ENCODE measurements at places on chromosomes 2 and 18.
A peak's percentile ranks its signal among the peaks of the same experiment; 100 is the strongest.

GRCh38 chr18:59514203-59514602 lies 155.1 kb upstream of the LMAN1 start:
- DNase-seq = peak; percentile 33
- no peak overlapping the region for H3K27ac ChIP-seq
- H3K4me3 ChIP-seq = no peak overlapping the region
- peaks cover 3% of the 10 kb centered on the region for H3K4me1 ChIP-seq
- no peaks in the 10 kb centered on the region for H3K27me3 ChIP-seq

DNA sequence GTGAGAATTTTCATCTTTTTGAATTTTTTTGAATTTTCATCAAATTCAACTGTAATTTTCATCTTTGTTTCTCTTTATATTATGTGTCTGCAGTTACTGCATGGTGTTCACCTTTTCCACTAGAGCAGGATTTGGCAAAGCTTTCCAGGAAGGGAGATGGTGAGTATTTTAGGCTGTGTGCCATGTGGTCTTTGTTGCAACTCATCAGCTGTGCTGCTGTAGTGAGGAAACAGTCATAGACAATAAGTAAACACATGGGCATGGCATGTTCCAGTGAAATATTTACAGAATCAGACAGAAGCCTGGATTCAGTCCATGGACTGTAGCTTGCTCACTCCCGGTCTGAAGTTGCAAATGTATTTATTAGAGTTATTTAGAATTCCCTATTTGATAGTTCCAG lies 120.4 kb downstream of the DCDC2C start:
- no peaks in the 10 kb centered on the region for H3K36me3 ChIP-seq
- no peaks in the 10 kb centered on the region for H3K27me3 ChIP-seq
- H3K4me3 ChIP-seq = no peak overlapping the region
- no peak overlapping the region for H3K27ac ChIP-seq
- H3K4me1 ChIP-seq = no peaks in the 10 kb centered on the region

- no peaks in the 10 kb centered on the region for H3K36me3 ChIP-seq
- H3K27me3 ChIP-seq = no peaks in the 10 kb centered on the region
- no peak overlapping the region for H3K4me3 ChIP-seq
- peaks cover 27% of the 10 kb centered on the region for H3K4me1 ChIP-seq
These were observed 214.7 kb downstream of the KLHL29 start for GRCh38 chr2:23599667-23600066.

DNA sequence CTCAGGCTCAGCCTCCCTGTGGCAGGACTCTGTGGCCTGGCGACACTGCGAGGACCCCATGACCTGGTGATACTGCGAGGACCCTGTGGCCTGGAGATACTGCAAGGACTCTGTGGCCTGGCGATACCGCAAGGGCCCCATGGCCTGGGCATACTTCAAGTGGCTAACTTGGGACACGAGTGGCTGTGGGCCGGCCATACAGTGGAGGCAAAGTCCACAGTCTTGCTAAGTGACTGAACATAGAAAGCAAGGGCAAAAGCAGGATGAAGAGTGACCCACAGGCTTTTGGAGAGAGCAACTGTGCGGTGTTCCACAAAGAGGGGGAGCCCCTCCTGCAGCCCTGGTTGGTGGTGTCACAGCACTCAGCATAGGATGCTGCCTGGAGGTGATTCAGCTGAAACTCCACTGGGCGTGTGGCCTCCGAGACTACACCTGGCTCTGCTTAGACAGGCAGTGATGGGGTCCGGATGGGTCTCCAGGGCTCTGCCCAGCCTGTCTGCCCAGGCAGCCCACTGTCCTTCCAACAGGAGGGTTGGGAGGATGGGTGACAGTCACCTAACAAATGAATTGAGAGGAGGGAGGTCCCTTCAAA lies 691.0 kb upstream of the HS6ST1 start:
- no peak overlapping the region for H3K4me3 ChIP-seq
- H3K4me1 ChIP-seq = no peaks in the 10 kb centered on the region
- DNase-seq = no peak

DNA sequence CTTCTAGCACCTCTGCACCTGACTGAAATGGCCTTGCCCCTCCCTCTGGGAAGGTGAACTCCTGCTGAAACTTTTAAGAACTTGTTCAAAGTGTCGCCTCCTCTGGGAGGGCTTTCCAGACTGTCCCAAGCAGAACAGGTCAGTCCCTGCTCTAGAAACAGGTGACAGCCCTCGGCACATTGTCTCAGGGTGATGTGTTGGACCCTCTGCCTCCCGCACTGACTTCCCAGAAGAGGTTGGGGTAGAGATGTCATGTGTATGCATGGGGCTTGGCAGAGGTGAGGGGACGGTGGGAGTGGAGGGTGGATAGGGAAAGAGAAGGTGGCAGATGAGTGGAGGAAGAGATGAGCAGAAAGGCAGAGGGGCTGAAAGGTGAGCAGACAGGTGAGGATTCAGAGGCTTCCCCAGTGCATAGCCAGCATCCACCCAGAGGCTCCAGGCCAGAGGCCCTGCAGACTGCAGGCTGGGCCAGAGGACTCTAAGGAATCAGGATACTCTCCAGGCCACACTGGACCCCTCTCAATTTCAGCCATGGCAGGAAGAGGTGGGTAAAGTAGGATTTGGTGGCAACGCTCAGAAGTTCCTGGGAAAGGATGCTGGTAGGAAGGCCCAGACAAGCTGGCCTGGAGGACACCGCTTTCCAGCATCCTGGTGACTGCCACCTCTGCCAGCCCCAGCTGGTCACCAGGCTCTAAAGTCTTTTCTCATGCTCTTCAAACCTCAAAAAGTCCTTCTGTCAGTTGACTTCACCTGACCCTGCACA lies 24.8 kb upstream of the TNS1 start:
- H3K4me1 ChIP-seq = peaks cover 14% of the 10 kb centered on the region
- H3K4me3 ChIP-seq = no peak overlapping the region
- peaks cover 14% of the 10 kb centered on the region for H3K27me3 ChIP-seq
- no peak overlapping the region for H3K27ac ChIP-seq

DNA sequence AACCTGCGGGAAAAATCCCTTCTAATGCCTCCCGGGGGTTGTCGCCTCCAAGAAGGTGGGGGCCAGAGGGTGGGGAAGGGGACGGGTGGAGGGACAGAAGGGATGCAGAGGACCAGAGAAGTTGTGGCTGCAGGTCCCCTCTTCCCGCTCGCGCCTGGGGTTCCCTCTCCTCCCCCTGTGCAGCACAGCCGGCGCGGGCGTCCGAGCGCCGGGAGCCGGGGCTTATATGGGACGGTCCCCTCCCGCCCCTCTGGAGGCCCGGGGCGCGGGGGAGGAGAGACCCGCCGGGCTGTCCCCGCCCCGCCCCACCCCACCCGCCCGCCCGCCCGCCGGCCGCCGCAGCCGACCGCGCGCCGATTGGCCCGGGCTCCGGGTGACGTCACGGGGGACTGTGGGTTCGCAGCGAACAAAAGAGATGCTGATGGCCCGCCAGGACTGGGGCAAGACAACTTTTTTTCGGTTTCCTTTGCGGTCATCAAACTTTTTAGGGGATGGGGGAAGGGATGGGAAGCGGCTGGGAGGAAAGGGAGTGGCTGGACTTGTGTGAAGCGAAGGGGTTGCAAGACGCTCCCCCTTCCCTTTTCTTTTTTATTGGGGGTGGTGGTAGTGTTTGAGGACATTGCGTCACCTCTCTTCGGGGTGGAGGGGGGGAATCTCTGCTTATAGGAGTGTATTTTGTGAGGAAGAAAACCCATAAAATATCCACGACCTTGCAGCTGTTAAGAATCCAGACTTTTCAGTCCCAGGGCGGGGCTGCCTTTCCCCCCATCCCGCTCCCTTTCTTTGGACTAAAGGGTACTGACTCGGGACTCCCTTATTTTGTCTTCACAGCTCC lies at the start of gene FN1:
FN1 (minus strand) TSS at position 199 of the 835 bp plus-strand sequence. CDS start 266 bp downstream, outside the sequence.
- peak within 1 kb of the TSS; percentile 82 for H3K27ac ChIP-seq
- H3K27me3 ChIP-seq = peaks cover 6% of the 10 kb centered on the region
- peak within 1 kb of the TSS; percentile 61 for H3K4me3 ChIP-seq
- no peaks in the 10 kb centered on the region for H3K36me3 ChIP-seq
- peak; percentile 96 for DNase-seq

- no peak overlapping the region for H3K27ac ChIP-seq
- H3K36me3 ChIP-seq = no peaks in the 10 kb centered on the region
- H3K4me1 ChIP-seq = no peaks in the 10 kb centered on the region
- H3K4me3 ChIP-seq = no peak overlapping the region
- no peak for DNase-seq
These were observed 112.0 kb downstream of the QPCT start for GRCh38 chr2:37456479-37456878.

DNA sequence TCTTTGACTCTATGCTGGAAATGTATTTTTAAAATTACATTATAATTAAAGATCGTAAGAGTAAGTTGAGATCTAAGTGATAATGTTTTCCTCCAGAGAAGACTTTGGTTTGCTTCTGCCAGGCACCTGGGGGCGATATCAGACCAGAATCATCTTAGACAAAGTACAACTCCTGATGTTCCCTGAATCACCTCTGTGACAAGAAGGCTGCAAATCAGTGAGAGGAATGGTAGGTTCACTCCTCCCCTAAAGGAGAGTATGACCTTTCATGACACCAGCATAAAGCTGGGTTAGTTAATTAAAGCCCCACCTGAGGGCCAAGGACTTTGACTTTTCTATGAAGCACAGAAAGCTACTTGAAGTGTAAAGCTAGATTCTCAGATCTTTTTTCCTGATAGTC lies 114.4 kb upstream of the DTNA start:
- no peaks in the 10 kb centered on the region for H3K36me3 ChIP-seq
- no peaks in the 10 kb centered on the region for H3K27me3 ChIP-seq
- DNase-seq = peak; percentile 40
- no peak overlapping the region for H3K27ac ChIP-seq

DNA sequence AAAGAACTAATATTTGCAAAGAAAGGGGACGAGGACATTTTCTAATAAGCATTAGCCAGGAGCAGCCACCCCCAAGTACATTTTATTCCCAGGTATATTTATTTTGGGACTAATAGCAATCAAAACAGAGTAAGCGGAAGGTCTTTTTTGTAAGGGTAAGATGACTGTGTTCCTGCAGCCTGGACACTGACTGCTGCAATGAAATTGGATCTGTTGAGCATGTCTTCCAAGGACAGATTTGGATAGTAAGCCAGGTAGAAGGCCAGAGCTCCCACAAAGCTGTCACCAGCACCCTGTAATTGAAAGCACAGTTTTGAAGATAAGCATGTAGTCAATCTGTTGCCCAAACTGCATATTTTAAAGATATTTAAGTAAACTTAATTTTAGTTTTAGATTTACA lies 10.0 kb downstream of the MRPL33 start:
- H3K4me1 ChIP-seq = no peaks in the 10 kb centered on the region
- H3K27ac ChIP-seq = no peak overlapping the region
- no peak for DNase-seq
- no peaks in the 10 kb centered on the region for H3K27me3 ChIP-seq
- H3K36me3 ChIP-seq = no peaks in the 10 kb centered on the region
- no peak overlapping the region for H3K4me3 ChIP-seq

GRCh38 chr2:75716406-75716805 lies 5.7 kb upstream of the GCFC2 start:
- no peaks in the 10 kb centered on the region for H3K4me1 ChIP-seq
- no peak overlapping the region for H3K4me3 ChIP-seq
- DNase-seq = no peak
- H3K36me3 ChIP-seq = no peaks in the 10 kb centered on the region
- H3K27me3 ChIP-seq = no peaks in the 10 kb centered on the region

DNA sequence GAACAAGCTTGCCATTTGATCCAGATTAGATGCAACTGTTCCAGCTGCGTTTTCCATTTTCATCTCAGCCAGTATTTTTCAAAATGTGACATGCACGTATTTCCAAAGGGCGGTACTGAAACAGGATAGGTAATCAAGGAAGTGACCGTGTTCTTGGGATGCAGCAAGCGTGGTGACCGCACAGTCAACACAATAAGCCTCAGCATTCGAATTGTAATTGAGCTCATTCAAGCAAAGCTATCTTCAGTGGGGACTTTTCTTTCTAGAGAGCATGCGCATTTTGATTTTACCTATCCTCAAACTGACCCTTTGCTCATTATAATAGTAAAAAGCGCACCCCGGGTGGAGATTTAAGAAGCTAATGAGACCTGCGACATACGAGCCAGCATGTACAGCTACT lies 3.4 kb upstream of the ALPP start:
- no peak overlapping the region for H3K27ac ChIP-seq
- no peaks in the 10 kb centered on the region for H3K27me3 ChIP-seq
- H3K4me3 ChIP-seq = no peak overlapping the region
- no peaks in the 10 kb centered on the region for H3K4me1 ChIP-seq

- H3K4me1 ChIP-seq = no peaks in the 10 kb centered on the region
- no peak for DNase-seq
- no peak overlapping the region for H3K4me3 ChIP-seq
- H3K27ac ChIP-seq = no peak overlapping the region
These were observed 13.3 kb downstream of the TUBB6 start for GRCh38 chr18:12321333-12321732.

GRCh38 chr2:147800316-147800715 lies 44.5 kb upstream of the ACVR2A start:
- H3K27me3 ChIP-seq = no peaks in the 10 kb centered on the region
- H3K4me1 ChIP-seq = peaks cover 6% of the 10 kb centered on the region
- no peaks in the 10 kb centered on the region for H3K36me3 ChIP-seq
- no peak overlapping the region for H3K27ac ChIP-seq
- DNase-seq = no peak

- H3K27me3 ChIP-seq = no peaks in the 10 kb centered on the region
- no peak overlapping the region for H3K27ac ChIP-seq
- no peak for DNase-seq
- H3K4me3 ChIP-seq = no peak overlapping the region
- no peaks in the 10 kb centered on the region for H3K36me3 ChIP-seq
These were observed 181.8 kb upstream of the RAB6C start for GRCh38 chr2:129797489-129798300.

DNA sequence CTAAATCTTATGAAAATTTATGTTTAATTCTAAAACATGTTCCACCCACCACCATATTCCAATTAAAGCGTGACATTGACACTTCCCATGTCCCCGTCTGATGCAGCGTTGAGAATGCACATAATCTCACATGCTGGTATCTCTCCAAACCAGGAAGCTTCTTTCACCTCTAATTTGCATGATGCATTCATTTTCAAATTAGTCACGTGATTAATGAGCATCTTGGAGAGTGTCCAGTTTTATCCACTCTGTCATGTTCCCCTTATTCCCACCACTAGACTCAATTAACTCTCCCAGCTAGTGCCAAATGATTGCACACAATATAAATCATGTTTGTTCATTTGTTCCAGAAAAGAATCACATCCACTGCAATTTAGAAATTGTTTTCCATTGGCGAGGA lies 105.8 kb downstream of the RIT2 start:
- H3K27ac ChIP-seq = no peak overlapping the region
- H3K27me3 ChIP-seq = no peaks in the 10 kb centered on the region

- H3K4me1 ChIP-seq = no peaks in the 10 kb centered on the region
- DNase-seq = no peak
- no peak overlapping the region for H3K27ac ChIP-seq
- H3K4me3 ChIP-seq = no peak overlapping the region
These were observed 489.6 kb downstream of the SLC4A3 start for GRCh38 chr2:220117025-220117424.

GRCh38 chr2:222569826-222570225 lies 86.1 kb downstream of the FARSB start:
- H3K36me3 ChIP-seq = no peaks in the 10 kb centered on the region
- H3K27ac ChIP-seq = no peak overlapping the region
- no peak overlapping the region for H3K4me3 ChIP-seq
- DNase-seq = no peak
- H3K27me3 ChIP-seq = no peaks in the 10 kb centered on the region

All from neural progenitor cell (in vitro differentiated cells).